ENCODE measurements at places on chromosomes 5 and 9. TPM values are rescaled to one million over a fixed set of nuclear protein-coding genes. Genes with fewer than 3 reads are reported as not detected.

- DNase-seq: no peak
Measured at GRCh38 chr5:150364004-150364403, 6.5 kb downstream of the TCOF1 start.

DNA sequence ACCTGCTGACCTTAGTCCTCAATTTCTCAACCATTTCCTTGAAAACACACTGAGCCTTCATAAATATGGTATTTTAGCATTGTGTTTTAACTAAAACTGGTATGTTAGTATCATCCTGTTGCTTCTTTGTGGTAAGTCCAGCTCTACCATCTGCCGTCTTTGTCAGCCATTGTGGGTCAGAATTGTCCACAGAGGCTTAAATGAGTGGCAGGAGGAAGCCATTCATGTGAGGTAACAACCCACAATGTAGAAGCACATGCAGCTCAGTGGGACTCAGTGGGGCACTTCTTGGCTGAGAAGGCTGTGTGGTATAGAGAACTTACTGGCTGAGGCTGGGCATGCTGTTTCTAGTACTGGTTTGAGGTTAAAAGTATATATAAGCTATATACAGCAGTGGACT is 149.2 kb upstream of the NR3C1 start:
- no peak for DNase-seq

ACOT12 gene
- total RNA-seq: not detected

DNA sequence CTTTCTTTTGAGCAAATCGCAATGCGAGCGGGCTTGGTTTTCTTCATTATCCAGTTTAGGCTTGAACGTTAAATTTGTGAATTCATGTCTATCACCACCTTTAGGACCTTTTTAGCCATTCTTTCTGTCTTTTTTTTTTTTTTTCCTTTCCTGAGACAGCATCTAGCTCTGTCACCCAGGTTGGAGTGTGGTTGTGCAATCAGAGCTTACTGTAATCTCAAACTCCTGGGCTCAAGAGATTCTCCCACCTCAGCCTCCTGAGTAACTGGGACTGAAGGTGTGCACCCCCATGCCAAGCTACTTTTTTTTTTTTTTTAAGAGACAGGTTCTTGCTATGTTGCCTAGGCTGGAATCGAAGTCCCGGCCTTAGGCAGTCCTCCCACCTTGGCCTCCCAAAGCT is 39.2 kb upstream of the LRRC14B start:
- no peak for DNase-seq

GRCh38 chr5:4737868-4738267 is 402.3 kb upstream of the ADAMTS16 start:
- no peak for DNase-seq

GRCh38 chr9:106228861-106229260 is 534.5 kb downstream of the TMEM38B start:
- DNase-seq: no peak

GRCh38 chr9:130871395-130872062 is 25.1 kb downstream of the QRFP start:
- DNase-seq: no peak

VDAC1 gene
- 410 TPM for total RNA-seq

GRCh38 chr9:24901319-24901718 is 355.6 kb upstream of the IZUMO3 start:
- no peak for DNase-seq

- no peak for DNase-seq
Measured at GRCh38 chr5:133220851-133221674, 169.2 kb downstream of the HSPA4 start.

- DNase-seq: no peak
Measured at GRCh38 chr5:73564018-73564417, 1.4 kb downstream of the ANKRA2 start.

- no peak for DNase-seq
Measured at GRCh38 chr5:142984525-142984924, 214.3 kb downstream of the ARHGAP26 start.

- DNase-seq: no peak
Measured at GRCh38 chr9:71112866-71113265, 8.6 kb downstream of the TRPM3 start.

DNA sequence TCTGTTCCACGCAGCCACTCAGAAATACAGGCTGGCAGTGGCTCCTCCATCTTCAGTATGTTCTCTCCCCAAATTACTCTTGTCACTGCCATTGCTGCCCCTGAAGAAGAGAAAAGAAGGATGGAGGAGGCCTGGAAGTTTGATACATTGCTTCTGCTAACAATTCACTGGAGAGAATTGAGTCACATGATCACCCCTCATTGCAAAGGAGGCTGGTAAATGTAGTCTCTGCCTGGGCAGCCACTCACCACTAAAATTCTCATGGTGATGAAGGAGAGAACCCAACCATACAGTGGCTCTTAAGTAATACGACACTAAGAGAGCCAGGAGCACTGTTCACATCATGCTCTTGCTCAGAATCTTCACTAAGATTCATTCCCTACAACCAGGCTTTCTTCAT is 112.0 kb downstream of the DOCK8 start:
- no peak for DNase-seq

DNA sequence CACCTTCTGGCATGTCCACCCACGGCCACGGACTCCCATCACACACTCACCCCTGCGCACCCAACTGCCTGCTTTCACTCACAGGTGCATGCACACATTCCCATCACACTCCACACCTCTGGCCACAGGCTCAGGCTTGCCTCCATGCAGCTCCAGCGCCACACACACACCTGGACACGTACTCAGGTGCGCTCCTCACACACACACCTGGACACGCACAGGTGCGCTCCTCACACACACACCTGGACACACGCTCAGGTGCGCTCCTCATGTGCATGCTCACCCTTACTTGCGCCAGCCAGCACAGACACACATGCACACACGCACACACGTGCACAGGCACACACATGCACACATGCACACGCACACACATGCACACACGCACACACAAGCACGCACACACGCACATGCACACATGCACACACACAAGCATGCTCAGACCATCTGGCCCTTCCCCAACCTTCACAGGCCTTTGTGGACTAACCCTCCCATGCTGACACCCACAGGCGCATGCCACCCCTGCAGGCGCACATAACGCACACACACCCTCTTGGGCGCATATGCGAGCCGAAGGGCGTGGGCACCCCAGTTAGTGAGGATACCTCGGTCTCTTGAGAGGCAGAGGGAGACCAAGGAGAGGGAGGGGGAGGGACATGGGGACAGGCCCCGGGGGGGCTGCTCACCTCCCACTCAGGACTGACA is 8.3 kb downstream of the GRIN1 start:
- DNase-seq: no peak

SLC27A6 gene
- total RNA-seq: not detected

IL13 gene
- not detected for total RNA-seq

FEM1C gene
- total RNA-seq: 42.8 TPM
